ENCODE measurements at places on chromosomes 1 and 21. TPM values are rescaled to one million over a fixed set of nuclear protein-coding genes. Genes with fewer than 3 reads are reported as not detected.

TFF3 gene
- not detected for total RNA-seq

OR1C1 gene
- total RNA-seq: not detected

DISC1 gene
- 17.0 TPM for total RNA-seq

AMPD1 gene
- total RNA-seq: not detected

TCEA3 gene
- total RNA-seq: 18.3 TPM

IFI44L gene
- 358 TPM for total RNA-seq

PDPN gene
- not detected for total RNA-seq

FAM72A gene
- 34.3 TPM for total RNA-seq

QSOX1 gene
- total RNA-seq: 18.5 TPM

NCAM2 gene
- total RNA-seq: not detected

OR10J1 gene
- not detected for total RNA-seq

CLDN19 gene
- total RNA-seq: not detected

NTMT2 gene
- total RNA-seq: not detected

OR2AK2 gene
- total RNA-seq: not detected

FCMR gene
- 157 TPM for total RNA-seq

DYRK3 gene
- total RNA-seq: 4.3 TPM

MPZ gene
- 4.5 TPM for total RNA-seq

CBR1 gene
- total RNA-seq: 51.1 TPM

GFI1 gene
- total RNA-seq: 49.6 TPM

RORC gene
- total RNA-seq: 7.3 TPM

IKBKE gene
- total RNA-seq: 85.1 TPM

KCNT2 gene
- total RNA-seq: not detected

DNASE2B gene
- not detected for total RNA-seq

PTPRC gene
- total RNA-seq: 700 TPM

SLAMF9 gene
- not detected for total RNA-seq

LCE3E gene
- total RNA-seq: not detected

CD1E gene
- total RNA-seq: not detected

C1orf94 gene
- total RNA-seq: not detected

PDZK1IP1 gene
- not detected for total RNA-seq

VASH2 gene
- not detected for total RNA-seq

HES4 gene
- 0.46 TPM for total RNA-seq

TMEM269 gene
- 0.25 TPM for total RNA-seq

S100A1 gene
- not detected for total RNA-seq

C1QTNF12 gene
- 1.2 TPM for total RNA-seq

OR2T11 gene
- not detected for total RNA-seq

TRIM17 gene
- total RNA-seq: 0.73 TPM

DTL gene
- 64.9 TPM for total RNA-seq

MROH9 gene
- total RNA-seq: not detected

TMEM82 gene
- not detected for total RNA-seq

CDCA8 gene
- 85.5 TPM for total RNA-seq

CFAP107 gene
- not detected for total RNA-seq

C1orf185 gene
- not detected for total RNA-seq

SAMD11 gene
- not detected for total RNA-seq

C1QA gene
- not detected for total RNA-seq

PTGFR gene
- not detected for total RNA-seq

CFAP45 gene
- 0.25 TPM for total RNA-seq

FAM229A gene
- total RNA-seq: 8.2 TPM

ACTA1 gene
- total RNA-seq: not detected

GLIS1 gene
- not detected for total RNA-seq

Data from activated CD4-positive, alpha-beta T cell treated with anti-CD3 and anti-CD28 coated beads, Interleukin-2, amount 10 ng/mL, durations not matched to agents 7 days and 5 days (primary cell).